Caudate nucleus (tissue), 63 donors: ENCODE measurements at places on chromosomes 16 and 17.

DNA sequence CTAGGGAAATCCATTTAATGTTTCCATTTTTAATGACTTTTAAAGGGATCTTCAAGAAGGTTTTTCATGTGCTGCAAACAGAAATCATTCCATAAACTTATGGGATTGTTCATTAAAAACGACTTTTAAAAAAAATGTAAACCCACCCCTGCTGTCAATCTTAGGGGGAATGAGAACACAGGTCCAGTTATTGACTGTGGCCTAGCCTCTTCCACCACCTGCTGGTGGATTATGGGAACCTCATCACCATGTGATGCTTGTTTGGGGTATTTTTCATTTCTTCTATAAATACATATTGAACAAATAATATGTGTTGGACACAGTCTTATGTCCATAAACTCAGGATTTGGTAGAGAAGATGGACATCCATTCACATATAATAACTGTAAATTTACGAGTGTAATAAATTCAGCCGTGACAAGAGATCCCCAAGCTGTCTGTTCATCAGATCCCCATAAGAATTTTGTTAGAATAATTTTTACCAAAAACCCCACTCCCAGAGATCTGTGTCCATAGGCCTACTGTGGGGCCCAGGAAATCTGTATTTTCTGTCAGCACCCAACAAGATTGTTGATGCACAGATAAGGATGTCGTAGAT is 42.0 kb upstream of the TMC5 start:
- DNase-seq: no peak

DNA sequence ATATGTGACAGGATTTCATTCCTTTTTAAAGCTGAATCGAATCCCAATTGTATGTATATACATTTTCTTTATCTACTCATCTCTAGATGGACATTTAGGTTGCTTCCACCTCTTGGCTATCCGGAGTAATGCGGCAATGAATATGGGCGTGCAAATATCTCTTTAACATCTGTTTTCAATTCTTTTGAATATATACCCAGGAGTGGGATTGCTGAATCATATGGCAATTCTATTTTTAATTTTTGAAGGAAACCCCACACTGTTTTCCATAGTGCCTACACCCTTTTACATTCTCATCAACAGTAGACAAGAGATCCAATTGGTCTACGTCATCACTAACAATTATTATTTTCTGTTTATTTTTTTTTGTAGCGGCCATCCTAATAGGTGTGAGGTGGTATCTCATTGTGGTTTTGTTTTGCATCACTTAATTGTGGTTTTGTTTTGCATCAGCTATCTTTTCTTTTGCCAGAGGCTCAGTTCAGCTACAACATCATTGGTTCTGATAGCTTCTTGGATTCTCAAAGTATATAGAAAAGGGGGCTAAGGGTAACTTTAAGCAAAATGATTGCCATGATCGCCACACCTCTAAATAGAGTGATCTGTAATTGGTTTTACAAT is 25.6 kb upstream of the MAP2K6 start:
- DNase-seq: no peak

DNA sequence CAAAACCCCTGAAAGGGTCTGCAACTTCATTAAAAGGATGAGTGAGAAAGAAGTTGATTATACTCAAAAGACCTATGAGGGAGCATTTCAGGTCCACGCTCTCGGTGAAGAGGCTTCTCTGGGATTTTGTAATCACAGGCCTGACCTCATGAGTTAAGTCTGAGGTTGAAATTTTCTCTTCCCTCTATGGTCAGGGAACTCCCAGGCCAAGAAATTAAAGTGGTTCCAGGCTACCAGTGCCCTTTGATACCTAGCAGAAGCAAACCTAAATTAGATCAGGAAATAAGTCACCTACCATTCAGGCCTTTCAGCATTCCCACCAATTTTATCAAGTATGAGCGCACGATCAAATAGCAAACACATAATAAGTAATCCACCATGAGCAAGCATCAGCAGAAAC is 27.9 kb downstream of the MBTD1 start:
- no peak for DNase-seq

GRCh38 chr16:24511792-24512191 is 27.6 kb upstream of the RBBP6 start:
- DNase-seq: no peak

GRCh38 chr16:29807426-29808218 is 1.3 kb downstream of the MAZ start:
- peak; percentile 39 for DNase-seq

DNA sequence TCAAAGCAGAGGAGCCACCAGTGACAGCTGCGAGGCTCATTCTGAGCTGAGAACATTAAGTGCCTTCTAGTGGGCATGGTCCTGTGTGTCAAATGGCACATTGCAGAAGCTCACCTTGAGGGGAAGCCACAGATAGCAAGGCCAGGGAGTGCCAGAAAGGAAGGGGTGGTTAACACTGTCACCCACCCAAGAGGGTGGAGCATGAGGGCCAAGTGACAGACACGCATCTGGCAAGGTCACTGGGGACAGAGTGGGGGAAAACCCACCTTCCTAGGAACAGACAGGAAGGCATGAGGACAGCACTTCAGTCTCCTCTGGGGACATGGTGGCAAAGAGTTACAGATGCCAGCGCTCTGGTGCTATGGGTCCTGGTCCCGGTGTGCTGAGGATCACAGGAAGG is 22.1 kb downstream of the NUBP1 start:
- DNase-seq: no peak

- no peak for DNase-seq
Measured at GRCh38 chr16:82899731-82900450, 273.1 kb downstream of the CDH13 start.
